Natural killer cell (primary cell): ENCODE measurements at places on chromosomes 5 and 9. TPM values are rescaled to one million over a fixed set of nuclear protein-coding genes. Genes with fewer than 3 reads are reported as not detected.

Gene SEMA6A
- not detected for total RNA-seq

DNA sequence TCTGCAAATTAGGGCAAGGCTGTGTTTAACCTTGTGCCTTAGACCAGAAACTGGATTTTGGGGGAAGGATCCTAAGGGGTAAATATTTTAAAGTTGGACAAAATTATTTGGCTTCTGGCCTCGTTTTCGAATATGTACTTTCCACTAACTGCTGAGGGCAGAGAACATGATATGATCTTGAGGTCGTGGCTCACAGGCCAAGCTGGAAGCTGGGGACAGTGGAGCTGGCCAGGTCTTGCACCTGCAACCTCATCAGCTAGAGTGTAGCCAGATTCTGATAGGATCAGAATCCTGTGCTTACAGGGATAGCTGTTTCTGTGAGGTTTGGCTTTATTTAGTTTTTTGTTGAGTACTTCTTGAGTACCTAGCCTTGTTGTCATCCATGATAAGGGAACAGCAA lies 24.9 kb downstream of the MAN2A1 start:
- no peak for DNase-seq

GRCh38 chr9:78821126-78821822 lies 524.3 kb downstream of the PSAT1 start:
- DNase-seq, result peak; percentile 39

- no peak for DNase-seq
Measured at GRCh38 chr5:58410441-58410840, 49.4 kb downstream of the PLK2 start.

GRCh38 chr9:116941266-116941665 lies 254.2 kb downstream of the TRIM32 start:
- no peak for DNase-seq

- DNase-seq, result no peak
Measured at GRCh38 chr5:126339215-126339805, 83.9 kb upstream of the GRAMD2B start.

GRCh38 chr9:87527211-87527916 lies 29.7 kb downstream of the DAPK1 start:
- DNase-seq, result no peak

GRCh38 chr9:121584421-121584820 lies 67.0 kb upstream of the DAB2IP start:
- no peak for DNase-seq

- no peak for DNase-seq
Measured at GRCh38 chr5:142592365-142592764, 93.5 kb downstream of the FGF1 start.

DNA sequence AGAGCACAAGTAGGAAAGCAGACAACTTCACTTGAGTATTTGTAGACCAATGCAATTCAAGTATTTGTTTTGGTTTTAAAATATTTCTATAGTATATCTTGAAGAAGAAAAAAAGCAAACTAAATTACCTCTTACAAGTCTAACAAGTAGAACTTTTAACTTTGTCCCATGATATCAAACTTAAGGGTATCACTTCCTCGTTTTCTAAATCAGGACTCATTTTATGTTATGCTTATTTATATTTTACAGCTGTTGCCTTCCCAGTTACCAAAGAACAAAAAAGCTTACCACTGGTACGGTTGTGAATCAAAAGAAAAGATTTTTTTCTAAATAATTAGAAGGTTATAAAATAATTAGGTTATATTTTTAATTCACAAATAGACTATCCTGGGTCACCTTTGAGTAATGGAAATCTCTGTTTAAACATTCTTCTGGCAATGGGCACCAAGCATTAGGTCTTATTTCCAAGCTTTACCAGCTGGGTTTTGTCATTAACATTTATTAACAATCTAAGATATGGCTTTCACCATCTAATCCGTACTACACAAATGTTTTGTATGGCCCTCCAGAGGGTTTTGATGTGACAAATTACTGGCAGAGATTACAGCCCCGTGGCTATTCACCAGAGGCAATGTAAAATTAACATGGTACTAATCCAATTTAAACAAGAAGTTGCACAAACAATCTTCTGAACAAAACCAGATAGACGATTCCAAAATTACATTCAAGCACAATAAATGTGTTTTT lies 63.6 kb downstream of the CEP120 start:
- no peak for DNase-seq

DNA sequence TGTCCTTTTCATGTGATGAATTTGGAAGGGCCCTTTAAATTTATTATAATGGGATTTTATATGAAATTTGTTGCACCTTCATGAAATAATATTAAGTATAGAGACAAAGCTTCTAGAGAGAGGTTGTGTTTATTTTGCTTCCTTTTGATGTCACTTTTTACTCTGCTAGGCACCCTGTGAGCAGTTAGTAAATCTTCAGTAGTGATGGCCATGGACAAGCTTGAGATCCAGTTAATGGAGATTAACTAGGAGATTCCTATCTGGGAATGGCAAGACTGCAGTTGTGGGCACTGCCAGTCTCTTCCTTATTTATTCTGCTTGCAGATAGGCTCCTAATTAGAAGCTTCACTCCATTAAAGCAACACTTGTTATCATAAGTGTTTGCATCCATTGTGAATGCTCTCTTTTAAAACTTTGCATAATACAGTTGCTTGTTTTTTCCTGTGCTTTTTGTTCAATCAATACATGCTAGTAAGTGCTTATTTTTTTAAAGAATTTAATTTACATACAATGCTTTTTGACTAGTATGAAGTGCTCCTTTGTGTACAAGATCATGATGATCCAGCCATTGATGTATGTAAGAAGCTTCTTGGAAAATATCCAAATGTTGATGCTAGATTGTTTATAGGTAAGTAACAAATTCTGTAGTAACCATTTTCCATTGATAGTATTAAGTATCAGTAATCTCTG lies 25.9 kb downstream of the UGCG start:
- no peak for DNase-seq

DNA sequence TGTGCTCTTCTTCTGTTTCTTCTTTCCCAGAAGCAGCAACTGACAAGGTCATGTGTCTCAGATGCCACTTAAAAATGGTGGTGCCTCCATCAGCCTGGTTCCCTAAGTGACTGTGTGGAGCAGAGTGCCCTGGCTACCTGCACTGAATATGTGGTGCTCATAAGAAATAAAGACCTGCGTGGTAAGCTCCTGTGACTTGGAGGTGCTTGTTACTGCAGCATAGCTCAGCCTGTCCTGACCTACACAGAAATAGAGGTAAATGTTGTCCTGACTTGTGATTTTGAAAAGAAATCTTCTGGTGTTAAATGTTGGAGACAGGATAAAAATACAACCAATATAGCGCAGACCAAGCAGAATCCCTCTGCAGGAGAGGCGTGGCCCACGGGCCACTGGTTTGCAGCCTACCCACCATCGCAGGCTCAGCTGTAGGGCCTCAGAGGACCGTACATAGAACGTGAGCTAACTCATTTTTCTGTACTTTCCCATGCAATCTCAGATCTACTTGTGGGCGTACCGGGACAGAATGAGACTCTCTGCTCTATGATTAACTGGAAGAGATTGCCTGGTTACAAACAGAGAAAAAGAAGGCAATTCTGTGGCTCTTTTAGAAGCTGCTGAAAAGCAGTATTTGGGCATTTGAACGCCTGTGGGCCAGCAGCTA lies 79.4 kb upstream of the UNC5A start:
- no peak for DNase-seq

- no peak for DNase-seq
Measured at GRCh38 chr5:116559239-116559638, 15.4 kb downstream of the SEMA6A start.

DNA sequence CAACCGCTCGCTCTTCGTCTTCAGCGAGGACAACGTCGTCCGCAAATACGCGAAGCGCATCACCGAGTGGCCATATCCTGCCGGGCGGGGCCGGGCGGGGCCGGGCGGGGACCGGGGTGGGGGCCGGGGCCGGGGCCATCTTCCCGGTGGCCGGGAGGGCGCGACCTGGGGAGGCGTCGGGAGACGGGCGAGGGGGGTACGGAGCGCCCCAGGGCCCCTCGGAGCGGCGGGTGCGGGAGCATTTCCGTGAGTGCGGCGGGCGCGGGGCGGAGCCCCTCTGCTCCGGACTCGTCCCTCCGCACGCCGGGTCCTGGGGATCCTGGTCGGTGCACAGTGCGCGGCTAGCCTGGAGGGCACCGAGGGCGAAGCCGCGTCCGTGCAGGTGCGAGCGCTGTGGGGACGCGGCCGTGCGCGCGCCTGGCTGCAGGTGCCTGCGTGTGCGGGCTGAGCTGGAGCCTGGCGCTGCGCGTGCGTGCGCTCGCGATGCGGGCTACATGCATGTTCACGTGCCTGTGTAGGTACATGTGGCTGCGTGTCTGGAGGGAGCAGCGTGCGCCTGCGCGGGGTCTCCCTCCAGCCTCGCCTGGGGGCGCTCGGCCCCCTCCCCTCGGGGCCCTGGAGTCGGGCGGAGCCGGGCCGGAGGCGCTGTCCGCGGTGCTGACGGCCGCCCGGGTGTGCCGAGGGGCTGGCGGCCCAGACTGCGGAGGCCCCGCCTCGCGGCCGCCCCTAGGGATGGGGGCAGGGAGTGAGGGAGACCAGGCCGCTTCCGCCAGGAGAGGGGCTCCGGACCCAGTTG lies 762 bp downstream of the CACNA1B start:
- DNase-seq, result peak; percentile 45

- no peak for DNase-seq
Measured at GRCh38 chr5:133294380-133294779, 242.6 kb downstream of the HSPA4 start.
